ENCODE measurements at places on chromosomes 7 and 10. TPM values are rescaled to one million over a fixed set of nuclear protein-coding genes. Genes with fewer than 3 reads are reported as not detected.

CLDN3 gene
- total RNA-seq: not detected

DUS4L gene
- total RNA-seq: 25.6 TPM

PBLD gene
- 1.2 TPM for total RNA-seq

ZNF804B gene
- not detected for total RNA-seq

NAT16 gene
- total RNA-seq: 1.5 TPM

IFIT1 gene
- total RNA-seq: 1.3 TPM

SYT15 gene
- not detected for total RNA-seq

CPEB3 gene
- total RNA-seq: 0.58 TPM

RHBDD2 gene
- 83.4 TPM for total RNA-seq

NPM3 gene
- 78.6 TPM for total RNA-seq

WEE2 gene
- not detected for total RNA-seq

NPVF gene
- not detected for total RNA-seq

KAZALD1 gene
- total RNA-seq: 2.3 TPM

DDC gene
- total RNA-seq: not detected

ARHGEF35 gene
- total RNA-seq: not detected

CDNF gene
- total RNA-seq: 0.74 TPM

NPTX2 gene
- total RNA-seq: 0.56 TPM

USP54 gene
- total RNA-seq: 113 TPM

RELN gene
- total RNA-seq: 5.1 TPM

NME8 gene
- total RNA-seq: not detected

LEP gene
- total RNA-seq: not detected

TSPAN12 gene
- 5.7 TPM for total RNA-seq

KIAA1549 gene
- total RNA-seq: 2.7 TPM

NRG3 gene
- total RNA-seq: 4.6 TPM

GRM3 gene
- not detected for total RNA-seq

ACSL5 gene
- total RNA-seq: 0.11 TPM

TAS2R3 gene
- total RNA-seq: 0.40 TPM

TCAF2 gene
- 0.50 TPM for total RNA-seq

AKR1C2 gene
- not detected for total RNA-seq

COL17A1 gene
- 0.45 TPM for total RNA-seq

PSMA2 gene
- total RNA-seq: 176 TPM

RBP4 gene
- not detected for total RNA-seq

TFPI2 gene
- 13.5 TPM for total RNA-seq

ATAD1 gene
- total RNA-seq: 80.5 TPM

CDHR1 gene
- total RNA-seq: not detected

RBM20 gene
- total RNA-seq: 1.0 TPM

TCF7L2 gene
- 3.9 TPM for total RNA-seq

CTBP2 gene
- 38.1 TPM for total RNA-seq

C10orf53 gene
- not detected for total RNA-seq

VOPP1 gene
- total RNA-seq: 46.5 TPM

MOGAT3 gene
- total RNA-seq: not detected

GTF2IRD2 gene
- total RNA-seq: 5.6 TPM

GIMAP7 gene
- not detected for total RNA-seq

NCOA4 gene
- total RNA-seq: 146 TPM

ADGRA1 gene
- total RNA-seq: not detected

RBAK gene
- 15.4 TPM for total RNA-seq

ATG9B gene
- total RNA-seq: 0.13 TPM

HTR5A gene
- total RNA-seq: 0.11 TPM

PHKG1 gene
- 1.9 TPM for total RNA-seq

RAMP3 gene
- total RNA-seq: not detected

NEUROD6 gene
- total RNA-seq: not detected

KCNH2 gene
- 0.05 TPM for total RNA-seq

FAM237B gene
- total RNA-seq: not detected

CEP55 gene
- 30.3 TPM for total RNA-seq

UCMA gene
- not detected for total RNA-seq

Data from SK-MEL-5 (cell line).